Breast epithelium (tissue), 4 donors: ENCODE measurements at places on chromosomes 13 and 19. TPM values are rescaled to one million over a fixed set of nuclear protein-coding genes. Genes with fewer than 3 reads are reported as not detected.

The WASF3 gene
- total RNA-seq, result 19.3 TPM

The NLRP7 gene
- total RNA-seq, result not detected

The GRK1 gene
- total RNA-seq, result not detected

The WIZ gene
- total RNA-seq, result 34.9 TPM

The SPACA4 gene
- total RNA-seq, result not detected

The C5AR1 gene
- total RNA-seq, result 10.8 TPM

The SERPINE3 gene
- total RNA-seq, result not detected

The STOML3 gene
- not detected for total RNA-seq

The LRRC25 gene
- 27.2 TPM for total RNA-seq

The ZNF700 gene
- 22.3 TPM for total RNA-seq

GRCh38 chr13:99408703-99409000, 92.6 kb upstream of the TM9SF2 start:
- H3K27me3 ChIP-seq, result no peaks in the 10 kb centered on the region
- H3K27ac ChIP-seq, result no peak overlapping the region
- no peaks in the 10 kb centered on the region for H3K4me1 ChIP-seq
- H3K4me3 ChIP-seq, result no peak overlapping the region

DNA sequence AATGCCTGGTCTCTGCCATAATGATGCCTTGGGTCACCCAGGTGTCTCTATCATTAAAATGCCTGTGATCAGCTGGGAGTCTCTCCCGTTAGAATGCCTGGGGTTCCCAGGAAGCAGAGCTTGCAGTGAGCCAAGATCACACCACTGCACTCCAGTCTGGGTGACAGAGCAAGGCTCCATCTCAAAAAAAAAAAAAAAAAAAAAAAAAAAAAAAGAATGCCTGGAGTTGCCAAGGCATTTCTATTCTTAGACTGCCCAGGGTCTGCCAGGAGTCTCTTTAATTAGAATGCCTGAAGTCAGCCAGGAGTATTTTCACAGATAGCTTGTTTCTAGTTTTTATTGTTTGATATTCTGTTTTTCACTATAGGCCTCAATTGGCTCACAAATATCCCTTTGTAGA, 1552.5 kb downstream of the UQCRFS1 start:
- no peak for DNase-seq
- H3K27me3 ChIP-seq, result no peaks in the 10 kb centered on the region
- H3K27ac ChIP-seq, result no peak overlapping the region
- H3K4me1 ChIP-seq, result no peaks in the 10 kb centered on the region

GRCh38 chr13:77047649-77048343, 20.8 kb upstream of the FBXL3 start:
- H3K4me1 ChIP-seq, result no peaks in the 10 kb centered on the region
- H3K27ac ChIP-seq, result no peak overlapping the region
- peaks cover 5% of the 10 kb centered on the region for H3K36me3 ChIP-seq

DNA sequence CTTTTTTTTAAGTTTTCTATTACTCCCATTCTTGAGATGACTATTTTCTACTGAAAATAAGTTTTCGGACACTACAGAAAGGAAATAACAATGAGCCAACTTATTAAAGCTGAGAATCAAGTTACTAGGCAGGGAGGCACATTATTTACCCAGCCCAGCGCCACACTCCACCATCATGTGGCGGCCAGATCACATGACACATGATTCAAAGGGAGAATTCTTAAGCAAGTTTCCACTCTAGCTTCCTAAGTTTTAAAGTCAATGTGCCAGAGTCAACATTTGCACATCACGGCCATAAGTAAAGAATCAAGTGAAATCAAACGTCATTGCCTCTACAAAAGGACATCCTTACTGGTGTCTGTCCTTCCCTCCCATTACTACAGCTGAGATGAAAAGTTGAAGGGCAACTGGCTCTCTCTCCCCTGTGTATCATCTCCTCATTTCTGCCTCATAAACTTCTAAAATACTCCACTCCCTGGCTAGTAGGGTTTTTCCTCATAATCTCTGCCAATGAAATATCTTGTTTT, 81.7 kb downstream of the KLF12 start:
- no peaks in the 10 kb centered on the region for H3K4me1 ChIP-seq
- H3K27ac ChIP-seq, result no peak overlapping the region
- H3K4me3 ChIP-seq, result no peak overlapping the region

- H3K27me3 ChIP-seq, result no peaks in the 10 kb centered on the region
- no peak overlapping the region for H3K4me3 ChIP-seq
- no peaks in the 10 kb centered on the region for H3K36me3 ChIP-seq
- H3K4me1 ChIP-seq, result no peaks in the 10 kb centered on the region
These were observed 60.6 kb downstream of the LNX2 start for GRCh38 chr13:27559719-27560118.

- H3K36me3 ChIP-seq, result no peaks in the 10 kb centered on the region
- H3K27me3 ChIP-seq, result no peaks in the 10 kb centered on the region
- H3K27ac ChIP-seq, result no peak overlapping the region
- no peak for DNase-seq
- H3K4me1 ChIP-seq, result no peaks in the 10 kb centered on the region
- no peak overlapping the region for H3K4me3 ChIP-seq
These were observed 212.9 kb downstream of the PCDH9 start for GRCh38 chr13:67017276-67017675.

- no peak overlapping the region for H3K27ac ChIP-seq
- H3K4me1 ChIP-seq, result no peaks in the 10 kb centered on the region
- H3K4me3 ChIP-seq, result no peak overlapping the region
These were observed 1628.2 kb upstream of the SLC10A2 start for GRCh38 chr13:104694397-104694796.

GRCh38 chr19:35076657-35077056, 35.1 kb downstream of the HPN start:
- H3K4me1 ChIP-seq, result no peaks in the 10 kb centered on the region
- H3K27me3 ChIP-seq, result no peaks in the 10 kb centered on the region
- H3K4me3 ChIP-seq, result no peak overlapping the region
- H3K27ac ChIP-seq, result no peak overlapping the region
- no peak for DNase-seq

DNA sequence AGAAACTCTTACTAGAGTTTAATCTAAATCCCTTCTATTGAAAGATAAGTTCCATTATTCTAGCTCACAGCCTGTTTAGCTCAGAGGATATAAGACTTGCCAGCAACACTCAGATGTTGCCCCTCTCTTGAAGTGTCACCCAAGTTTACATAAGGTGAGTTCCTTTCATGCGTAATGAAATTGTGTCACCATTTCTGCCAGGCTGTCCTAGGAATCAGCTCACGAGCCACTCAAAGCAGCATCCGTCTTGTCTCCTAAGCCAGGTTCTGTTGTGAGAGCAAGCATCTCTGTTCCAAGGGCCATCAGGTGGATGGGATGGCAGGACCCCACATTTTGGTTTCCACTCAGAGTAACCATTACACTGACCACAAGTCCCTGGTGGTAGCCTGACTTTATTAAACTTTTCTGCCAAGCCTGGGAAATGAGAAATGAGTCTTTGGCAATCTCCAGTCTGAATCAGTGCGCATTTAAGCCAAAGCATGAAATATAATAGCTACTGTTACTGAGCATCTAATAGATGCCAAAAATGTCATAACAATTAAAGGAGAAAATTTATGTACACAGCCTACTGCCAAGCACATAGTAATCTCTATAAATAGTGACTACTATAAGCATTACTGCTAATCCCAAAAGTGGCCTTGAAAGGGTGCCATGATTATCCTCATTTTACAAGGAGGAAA, 179.6 kb upstream of the MIR17HG start:
- H3K4me1 ChIP-seq, result no peaks in the 10 kb centered on the region
- H3K36me3 ChIP-seq, result no peaks in the 10 kb centered on the region
- H3K4me3 ChIP-seq, result no peak overlapping the region
- H3K27me3 ChIP-seq, result no peaks in the 10 kb centered on the region

DNA sequence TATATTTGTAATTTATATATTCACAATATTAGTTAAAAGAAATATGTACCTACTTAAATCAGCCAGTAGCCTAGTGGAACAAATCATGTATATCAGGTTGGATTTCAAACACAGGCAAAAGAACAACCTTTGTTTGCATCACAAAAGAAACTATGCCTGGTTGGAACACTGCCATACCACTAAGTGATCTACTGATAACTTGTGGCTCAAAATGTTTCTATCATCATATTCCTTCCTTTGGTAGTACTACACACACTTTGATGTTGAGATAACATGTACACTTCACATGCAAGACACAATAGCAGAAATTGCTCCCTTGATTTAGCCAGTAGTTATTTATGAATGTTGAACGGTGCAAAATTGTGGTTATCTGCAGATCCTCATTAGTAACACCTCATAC, 146.0 kb upstream of the GPC6 start:
- H3K4me3 ChIP-seq, result no peak overlapping the region
- H3K27ac ChIP-seq, result no peak overlapping the region
- H3K36me3 ChIP-seq, result no peaks in the 10 kb centered on the region
- no peaks in the 10 kb centered on the region for H3K4me1 ChIP-seq
- no peak for DNase-seq
- H3K27me3 ChIP-seq, result no peaks in the 10 kb centered on the region
